Tongue (tissue), 3 donors: ENCODE measurements at places on chromosomes 5 and 9. TPM values are rescaled to one million over a fixed set of nuclear protein-coding genes. Genes with fewer than 3 reads are reported as not detected.

DNA sequence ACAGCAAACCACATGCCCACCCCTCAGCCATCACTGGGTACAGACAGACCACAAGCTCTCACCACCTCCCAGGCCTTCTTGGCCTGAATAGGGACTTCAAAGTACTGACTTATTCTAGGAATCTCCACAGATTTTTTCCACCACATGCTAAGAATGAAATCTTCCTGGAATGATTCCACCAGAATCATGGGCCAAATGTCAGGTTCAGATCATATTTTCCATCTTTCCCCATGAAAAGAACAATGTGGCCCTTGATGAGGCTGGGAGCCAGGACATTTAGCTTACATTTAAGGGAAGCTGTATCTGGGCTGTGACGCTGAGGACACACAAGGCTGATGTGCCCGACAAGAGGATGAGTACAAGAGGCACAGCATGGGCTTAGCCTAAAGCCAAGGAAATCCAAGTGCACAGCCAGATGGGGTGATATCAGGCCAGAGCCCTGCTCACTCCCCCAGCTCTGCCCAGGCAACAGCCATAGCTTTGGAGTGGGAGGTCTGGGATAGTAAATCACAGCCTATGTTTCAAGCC is 28.1 kb downstream of the ACSL6 start:
- peak; percentile 13 for DNase-seq

- DNase-seq, result no peak
Measured at GRCh38 chr5:81817980-81818379, 67.1 kb upstream of the SSBP2 start.

- no peak for DNase-seq
Measured at GRCh38 chr5:76664079-76664478, 40.9 kb upstream of the F2RL2 start.

DNA sequence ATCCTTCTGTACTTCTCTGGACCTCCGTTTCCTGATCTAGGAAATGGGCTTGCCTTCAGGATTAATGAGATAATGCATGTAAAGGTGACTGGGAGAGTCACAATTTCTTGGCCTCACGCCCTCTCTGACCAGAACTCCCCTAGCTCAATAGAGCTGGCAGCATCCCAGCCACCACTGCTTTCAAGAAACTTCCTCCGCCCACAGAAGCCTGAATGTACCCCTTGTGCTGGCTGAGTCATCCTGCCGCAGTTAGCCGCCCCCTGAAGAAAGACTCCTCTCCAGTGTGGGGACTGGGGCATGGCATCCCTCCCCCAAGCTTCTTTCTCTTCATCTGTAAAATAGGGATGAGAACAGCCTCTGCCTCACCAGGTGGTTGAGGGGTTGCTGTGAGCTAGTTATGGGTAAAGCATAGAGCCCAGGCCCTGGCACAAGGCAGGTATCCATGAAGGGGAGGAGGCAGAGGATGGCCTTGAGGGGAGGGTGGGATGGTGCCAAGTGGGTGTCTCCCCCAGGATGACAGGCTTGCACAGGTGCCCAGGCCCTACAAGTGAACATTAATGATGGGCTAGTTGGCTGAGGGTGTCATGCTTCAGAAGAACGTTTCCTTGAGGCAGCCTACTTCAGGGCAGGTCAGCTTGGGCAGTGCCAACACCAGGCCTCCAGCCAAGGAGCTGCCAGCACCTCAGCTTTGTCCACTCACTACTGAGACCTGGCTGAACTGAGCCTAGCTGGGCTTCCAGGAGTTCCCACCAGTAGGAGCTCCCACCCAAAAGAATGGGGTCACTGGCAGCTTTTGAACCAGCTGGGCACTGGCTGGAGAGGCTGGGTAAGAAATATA is 3.4 kb downstream of the PDLIM4 start:
- no peak for DNase-seq

GRCh38 chr9:98993570-98993945 is 49.9 kb downstream of the COL15A1 start:
- DNase-seq, result no peak

GRCh38 chr5:134411228-134411545 is 494 bp downstream of the CDKN2AIPNL start:
- DNase-seq, result no peak

GRCh38 chr5:2176581-2176980 is 293.9 kb upstream of the IRX4 start:
- DNase-seq, result no peak

DNA sequence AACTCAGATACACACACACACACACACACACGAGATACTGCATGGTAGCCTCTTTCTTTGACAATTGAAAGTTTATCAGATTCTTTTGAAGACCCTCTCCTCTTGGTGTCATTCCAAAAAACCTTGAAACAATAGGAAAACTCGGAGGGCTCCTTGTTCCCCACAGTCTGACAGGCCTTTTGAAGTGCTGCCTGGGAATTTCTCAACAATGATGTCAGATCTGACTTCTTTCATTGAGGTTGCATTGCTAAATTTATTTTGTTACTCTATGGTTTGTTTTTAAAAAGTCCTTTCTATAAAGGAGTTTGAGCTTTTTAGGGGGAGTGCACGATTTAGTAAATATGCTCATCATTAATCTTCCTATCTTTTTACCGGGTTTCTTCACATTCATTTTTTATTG is 583.9 kb downstream of the SEMA5A start:
- DNase-seq, result peak; percentile 15

DNA sequence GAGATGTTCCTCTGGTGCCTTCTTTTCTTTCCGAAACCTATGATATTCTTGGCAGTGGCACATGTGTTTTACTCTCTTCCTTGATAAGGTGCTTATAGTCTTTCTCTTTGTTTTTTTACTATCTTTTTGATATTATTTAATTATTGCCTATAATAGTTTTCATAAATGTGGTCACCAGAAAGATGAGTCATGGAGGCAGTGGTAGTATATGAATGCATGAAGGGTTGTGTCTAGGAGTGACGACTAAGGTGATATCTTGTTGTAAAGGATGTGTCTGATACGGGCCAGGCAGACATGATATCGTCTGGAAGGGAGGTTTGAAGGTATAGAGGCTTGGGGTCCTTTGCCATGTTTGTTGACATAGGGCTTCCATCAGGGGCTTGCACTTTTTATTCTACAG is 36.8 kb downstream of the SLC44A1 start:
- DNase-seq, result no peak

ANXA2R gene
- total RNA-seq, result 2.7 TPM

GABRA1 gene
- not detected for total RNA-seq

NUTM2G gene
- not detected for total RNA-seq

LCN15 gene
- total RNA-seq, result not detected

PHF24 gene
- 0.31 TPM for total RNA-seq

DMRT3 gene
- not detected for total RNA-seq

TSSK1B gene
- not detected for total RNA-seq

RNF183 gene
- total RNA-seq, result 0.21 TPM
